Type B pancreatic cell (in vitro differentiated cells): ENCODE measurements at places on chromosomes 1 and 21. TPM values are rescaled to one million over a fixed set of nuclear protein-coding genes. Genes with fewer than 3 reads are reported as not detected.

GPR89B gene
- total RNA-seq = 13.8 and 16.5 TPM in 2 replicates

MATN1 gene
- 0.24 and 0.40 TPM in 2 replicates for total RNA-seq

DNA sequence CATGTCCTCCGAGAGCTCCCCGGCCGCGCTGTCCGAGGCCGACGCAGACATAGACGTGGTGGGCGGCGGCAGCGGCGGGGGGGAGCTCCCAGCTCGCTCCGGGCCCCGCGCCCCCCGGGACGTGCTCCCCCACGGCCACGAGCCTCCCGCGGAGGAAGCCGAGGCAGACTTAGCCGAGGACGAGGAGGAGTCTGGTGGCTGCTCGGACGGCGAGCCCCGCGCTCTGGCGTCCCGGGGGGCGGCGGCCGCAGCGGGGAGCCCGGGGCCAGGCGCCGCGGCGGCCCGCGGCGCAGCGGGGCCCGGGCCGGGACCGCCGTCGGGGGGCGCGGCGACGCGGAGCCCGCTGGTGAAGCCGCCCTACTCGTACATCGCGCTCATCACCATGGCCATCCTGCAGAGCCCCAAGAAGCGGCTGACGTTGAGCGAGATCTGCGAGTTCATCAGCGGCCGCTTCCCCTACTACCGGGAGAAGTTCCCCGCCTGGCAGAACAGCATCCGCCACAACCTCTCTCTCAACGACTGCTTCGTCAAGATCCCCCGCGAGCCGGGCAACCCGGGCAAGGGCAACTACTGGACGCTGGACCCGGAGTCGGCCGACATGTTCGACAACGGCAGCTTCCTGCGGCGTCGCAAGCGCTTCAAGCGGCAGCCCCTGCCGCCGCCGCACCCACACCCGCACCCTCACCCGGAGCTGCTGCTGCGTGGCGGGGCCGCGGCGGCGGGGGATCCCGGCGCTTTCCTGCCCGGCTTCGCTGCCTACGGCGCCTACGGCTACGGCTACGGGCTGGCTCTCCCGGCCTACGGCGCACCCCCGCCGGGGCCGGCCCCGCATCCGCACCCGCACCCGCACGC is 547 bp downstream of the FOXD2 start:
- peak overlapping the region; percentile 86 for H3K4me3 ChIP-seq
- H3K27me3 ChIP-seq = peaks cover 40% of the 10 kb centered on the region
- peaks cover 22% of the 10 kb centered on the region for H3K4me1 ChIP-seq
- no peak overlapping the region for H3K27ac ChIP-seq
- no peak for DNase-seq

DNA sequence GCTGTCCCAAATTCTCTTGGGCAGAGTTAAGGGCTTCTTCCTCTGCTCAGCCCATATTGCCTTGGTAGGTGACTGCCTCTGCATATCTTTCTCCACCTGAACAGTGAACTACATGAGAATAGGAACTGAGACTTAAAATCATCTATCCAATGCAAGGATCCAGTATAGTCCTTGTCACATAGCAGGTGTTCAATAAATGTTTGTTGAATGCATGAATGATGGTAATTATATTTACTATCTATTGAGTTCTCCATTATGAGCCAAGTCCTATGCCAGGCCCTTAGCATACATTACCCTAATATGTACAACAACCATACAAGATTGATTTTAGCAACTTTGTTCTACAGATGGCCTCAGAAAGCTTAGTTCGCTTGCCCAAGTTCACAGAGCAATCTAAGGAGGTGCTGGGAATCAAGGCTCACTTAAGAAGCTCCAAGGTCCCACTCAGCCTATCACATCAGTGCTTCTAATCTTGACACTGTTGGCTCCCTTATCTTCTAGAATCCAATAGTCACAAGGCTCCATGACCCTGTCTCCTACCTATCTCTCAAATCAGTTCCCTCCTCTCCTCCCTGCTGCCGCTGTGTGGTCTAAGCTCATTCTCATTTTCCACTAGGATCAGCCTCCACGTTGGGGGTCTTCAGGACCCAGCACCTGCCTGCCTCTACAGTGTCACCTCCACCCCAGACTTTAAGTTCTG is 2.2 kb upstream of the CDK18 start:
- H3K36me3 ChIP-seq = no peaks in the 10 kb centered on the region
- DNase-seq = no peak
- peaks cover 25% of the 10 kb centered on the region for H3K4me1 ChIP-seq

DNA sequence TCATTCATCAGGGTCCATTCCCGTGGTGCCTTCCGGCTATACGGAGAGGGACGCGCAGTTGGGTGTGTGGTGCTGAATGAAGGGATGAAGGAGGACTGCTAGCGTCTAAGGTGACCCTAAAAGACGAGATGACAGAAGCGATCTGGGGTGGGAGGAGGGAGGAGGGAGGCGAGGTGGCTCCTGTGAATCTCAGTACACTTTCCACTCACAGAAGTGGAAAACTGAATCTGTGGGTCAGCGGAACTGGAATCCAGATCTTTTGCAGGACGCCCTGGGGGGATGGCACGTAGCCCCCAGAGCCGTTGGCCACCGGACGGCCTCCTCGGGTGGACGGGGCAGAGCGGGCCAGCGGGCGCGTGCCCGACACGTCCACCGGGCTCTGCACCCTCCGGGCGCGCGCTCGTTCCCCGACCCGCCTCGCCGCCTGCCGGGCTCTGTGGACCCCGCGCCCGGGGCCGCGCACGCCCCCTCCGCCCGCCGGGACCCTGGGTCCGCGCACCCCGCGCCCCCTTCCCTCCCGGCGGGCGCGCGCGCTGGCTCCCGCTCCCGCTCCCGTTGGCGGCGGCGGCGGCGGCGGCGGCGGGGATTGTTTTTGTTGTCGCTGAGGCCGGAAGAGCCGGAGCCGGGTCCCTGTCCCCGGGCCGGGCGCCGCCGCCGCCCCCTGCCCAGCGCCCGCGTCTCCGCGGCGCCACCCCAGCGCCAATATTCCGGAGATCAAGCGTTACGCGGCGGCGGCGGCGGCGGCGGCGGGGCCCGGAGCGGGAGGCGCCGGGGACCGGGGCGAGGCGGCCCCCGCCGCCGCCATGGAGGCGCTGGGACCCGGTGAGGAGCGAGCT is at the start of gene AGO4:
Gene AGO4, plus strand, starts transcription at position 403 of the 836 bp plus-strand sequence. Its CDS starts 401 bp downstream, at position 804.
- H3K27ac ChIP-seq = peak within 1 kb of the TSS; percentile 94
- H3K4me1 ChIP-seq = peaks cover 19% of the 10 kb centered on the region
- peak; percentile 80 for DNase-seq

- H3K36me3 ChIP-seq = no peaks in the 10 kb centered on the region
- no peak for DNase-seq
- no peak overlapping the region for H3K27ac ChIP-seq
- no peaks in the 10 kb centered on the region for H3K27me3 ChIP-seq
- no peak overlapping the region for H3K4me3 ChIP-seq
- H3K4me1 ChIP-seq = no peaks in the 10 kb centered on the region
Measured at GRCh38 chr1:193322211-193322610, 135.8 kb upstream of the B3GALT2 start.

GRCh38 chr1:7478142-7478790 is 292.8 kb upstream of the VAMP3 start:
- peaks cover 5% of the 10 kb centered on the region for H3K4me1 ChIP-seq
- H3K27ac ChIP-seq = no peak overlapping the region
- no peaks in the 10 kb centered on the region for H3K27me3 ChIP-seq
- no peaks in the 10 kb centered on the region for H3K36me3 ChIP-seq
- DNase-seq = no peak

UBE2U gene
- total RNA-seq = not detected in 2 replicates

SPRR2D gene
- 1.6 TPM in 1 of 2 replicates, not detected in the other for total RNA-seq

DNA sequence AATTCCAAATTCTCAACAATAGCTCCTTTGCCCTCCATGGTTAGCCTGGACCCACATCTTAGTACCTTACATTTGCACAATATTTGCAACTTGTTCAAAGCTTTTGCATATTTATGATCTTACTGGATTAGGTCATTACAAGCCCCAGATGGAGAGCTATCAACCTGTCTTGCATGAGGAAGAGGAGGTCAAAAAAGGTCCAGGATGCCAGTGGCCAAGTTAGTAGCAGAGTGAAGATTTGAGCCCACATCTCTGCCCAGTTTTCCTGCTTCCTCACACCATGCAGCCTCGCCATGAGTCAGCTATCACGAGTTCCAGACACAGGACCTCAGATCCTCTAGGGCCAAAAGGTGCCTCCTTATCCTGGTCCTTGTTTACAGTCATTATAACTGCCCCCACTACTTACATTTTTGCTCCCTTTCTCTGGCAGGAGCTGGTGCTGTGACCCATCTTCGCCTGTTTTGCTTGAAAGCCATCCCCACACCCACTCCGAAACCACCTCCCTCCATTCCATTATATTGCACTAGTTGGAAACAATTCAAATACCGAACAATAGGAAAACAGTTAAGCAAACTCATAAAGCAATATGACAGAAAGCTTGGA is 5.0 kb upstream of the AHCYL1 start:
- no peak overlapping the region for H3K4me3 ChIP-seq
- H3K27me3 ChIP-seq = no peaks in the 10 kb centered on the region
- no peak overlapping the region for H3K27ac ChIP-seq
- DNase-seq = no peak
- H3K36me3 ChIP-seq = no peaks in the 10 kb centered on the region

- no peak for DNase-seq
- no peaks in the 10 kb centered on the region for H3K27me3 ChIP-seq
- H3K4me1 ChIP-seq = peaks cover 5% of the 10 kb centered on the region
- H3K36me3 ChIP-seq = no peaks in the 10 kb centered on the region
- H3K4me3 ChIP-seq = no peak overlapping the region
Measured at GRCh38 chr1:159771127-159771895, 9.5 kb upstream of the DUSP23 start.

- no peak overlapping the region for H3K4me3 ChIP-seq
- H3K27ac ChIP-seq = no peak overlapping the region
- peaks cover 6% of the 10 kb centered on the region for H3K4me1 ChIP-seq
- no peak for DNase-seq
- H3K36me3 ChIP-seq = no peaks in the 10 kb centered on the region
Measured at GRCh38 chr1:176448340-176448739, 14.6 kb upstream of the PAPPA2 start.

MNDA gene
- total RNA-seq = not detected in 2 replicates

DNA sequence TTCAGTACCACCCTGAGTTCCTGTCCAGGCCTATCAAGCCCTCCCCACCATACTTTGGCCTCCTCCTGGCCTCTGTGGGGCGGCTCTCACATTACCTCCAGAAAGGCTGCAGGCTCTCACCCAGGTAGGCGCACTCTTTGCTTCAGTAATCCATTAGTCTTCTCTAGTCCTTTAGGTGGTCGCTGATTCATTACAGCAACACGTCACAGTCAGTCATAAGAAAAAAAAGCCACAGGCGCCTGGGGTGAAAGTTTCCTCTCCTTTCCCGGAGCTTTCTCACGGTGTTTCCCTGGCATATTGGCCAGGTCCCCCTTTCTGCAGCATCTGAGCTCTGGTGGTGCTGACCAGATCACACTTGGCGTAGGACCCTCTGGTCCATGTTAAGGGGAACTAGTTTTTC is 12.1 kb downstream of the SLFNL1 start:
- no peak for DNase-seq
- peak overlapping the region; percentile 79 for H3K27ac ChIP-seq
- H3K36me3 ChIP-seq = peaks cover 51% of the 10 kb centered on the region
- no peak overlapping the region for H3K4me3 ChIP-seq
- H3K4me1 ChIP-seq = peaks cover 5% of the 10 kb centered on the region

DNA sequence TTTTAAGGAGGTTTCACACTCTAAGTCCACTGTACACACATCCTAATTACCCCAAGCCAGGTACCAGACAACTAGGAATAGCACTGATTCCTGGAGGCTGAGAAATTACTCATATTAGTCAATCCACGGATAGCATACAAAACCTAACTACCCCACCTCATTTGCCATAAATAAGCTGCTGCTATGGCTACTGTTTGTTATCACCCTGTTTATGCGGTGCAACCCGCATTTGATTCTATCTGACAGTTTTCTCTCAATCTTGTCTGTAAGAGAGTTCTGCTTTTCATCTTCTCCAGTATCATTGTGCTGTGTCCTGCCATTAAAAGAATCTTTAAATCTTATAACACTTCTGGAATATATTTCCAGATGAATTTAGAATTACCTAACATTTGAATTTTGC is 1496.5 kb downstream of the PLA2G4A start:
- H3K4me3 ChIP-seq = no peak overlapping the region
- no peak overlapping the region for H3K27ac ChIP-seq
- no peaks in the 10 kb centered on the region for H3K36me3 ChIP-seq
- no peaks in the 10 kb centered on the region for H3K27me3 ChIP-seq
- no peak for DNase-seq
- no peaks in the 10 kb centered on the region for H3K4me1 ChIP-seq

DNA sequence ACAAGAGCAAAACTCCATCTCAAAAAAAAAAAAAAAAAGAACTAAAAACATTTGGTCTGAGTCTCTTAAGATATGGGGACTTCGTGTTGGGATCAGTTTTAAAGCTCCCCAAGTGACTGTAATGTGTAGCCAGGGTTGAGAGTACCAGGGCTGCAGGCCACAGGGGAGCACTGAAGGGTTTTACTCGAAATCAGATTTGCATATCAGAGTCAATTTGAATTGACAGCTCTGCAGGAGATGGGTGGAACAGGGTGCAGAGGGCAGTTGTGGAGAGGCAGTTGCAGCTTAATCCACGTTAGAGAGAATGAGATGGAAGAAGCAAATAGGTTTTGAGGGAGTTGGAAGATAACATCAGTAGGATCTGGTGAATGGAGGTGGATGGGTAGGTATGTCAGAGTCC is 20.6 kb upstream of the ELOA start:
- DNase-seq = no peak
- H3K27me3 ChIP-seq = no peaks in the 10 kb centered on the region
- peaks cover 3% of the 10 kb centered on the region for H3K36me3 ChIP-seq

GBP7 gene
- not detected in 2 replicates for total RNA-seq

MCOLN2 gene
- total RNA-seq = 0.19 and 0.31 TPM in 2 replicates

DNA sequence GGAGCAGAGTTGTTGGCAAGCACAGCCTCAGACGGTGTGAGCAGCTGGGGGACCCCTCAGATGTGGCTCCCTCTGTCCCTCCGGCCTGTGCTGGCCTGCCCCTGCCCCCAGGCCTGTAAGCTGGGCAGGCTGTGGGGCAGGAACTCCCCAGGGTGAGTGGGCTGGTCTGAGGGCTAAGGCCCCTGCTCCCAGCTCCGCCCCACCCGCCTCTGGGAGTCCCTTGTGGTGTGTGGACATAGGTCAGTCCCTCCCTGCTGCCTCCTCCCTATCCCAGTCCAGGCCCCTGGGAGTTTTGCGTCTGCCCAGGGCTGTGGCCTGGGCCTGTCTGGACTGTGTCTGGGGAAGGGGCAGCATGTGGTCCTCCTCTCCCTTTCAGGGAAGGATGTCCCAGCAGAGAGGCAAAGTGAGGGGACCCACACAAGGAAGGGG is 3.6 kb upstream of the VWA1 start:
- no peaks in the 10 kb centered on the region for H3K27me3 ChIP-seq
- no peaks in the 10 kb centered on the region for H3K36me3 ChIP-seq
- H3K4me3 ChIP-seq = peak overlapping the region; percentile 39
- peak overlapping the region; percentile 72 for H3K27ac ChIP-seq
- peaks cover 9% of the 10 kb centered on the region for H3K4me1 ChIP-seq

- H3K27ac ChIP-seq = no peak overlapping the region
- DNase-seq = no peak
- no peaks in the 10 kb centered on the region for H3K27me3 ChIP-seq
- peaks cover 4% of the 10 kb centered on the region for H3K36me3 ChIP-seq
- no peak overlapping the region for H3K4me3 ChIP-seq
Measured at GRCh38 chr1:109356915-109357314, 40.8 kb downstream of the SORT1 start.

MRAP gene
- not detected in 2 replicates for total RNA-seq

ASH1L gene
- total RNA-seq = 40.7 and 43.7 TPM in 2 replicates
